ENCODE measurements at places on chromosomes 6 and 20. TPM values are rescaled to one million over a fixed set of nuclear protein-coding genes. Genes with fewer than 3 reads are reported as not detected.

DLL1 gene
- total RNA-seq: 0.23 TPM

DNA sequence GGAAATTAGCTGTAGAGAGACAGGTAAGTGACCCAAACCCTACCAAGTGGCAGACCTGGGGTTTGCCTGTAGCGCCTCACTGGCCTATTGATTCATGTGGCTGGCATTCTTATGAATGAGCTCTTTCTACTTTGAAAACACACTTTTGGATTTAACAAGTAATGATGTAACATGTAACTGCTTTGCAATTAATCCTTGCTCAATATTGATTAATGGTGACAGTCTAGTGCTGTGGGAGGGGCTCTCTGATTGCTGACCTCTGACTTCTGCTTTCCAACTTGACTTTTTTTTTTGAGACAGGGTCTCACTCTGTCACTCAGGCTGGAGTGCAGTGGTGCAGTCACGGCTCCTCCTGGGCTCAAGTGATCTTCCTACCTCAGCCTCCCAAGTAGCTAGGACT lies 82.7 kb downstream of the TIAM2 start:
- no peak for DNase-seq

GRCh38 chr6:73943411-73943810 lies 247.4 kb downstream of the CD109 start:
- DNase-seq: no peak

GRCh38 chr6:167767715-167768107 lies 59.0 kb upstream of the AFDN start:
- no peak for DNase-seq

TSBP1 gene
- total RNA-seq: not detected

DNA sequence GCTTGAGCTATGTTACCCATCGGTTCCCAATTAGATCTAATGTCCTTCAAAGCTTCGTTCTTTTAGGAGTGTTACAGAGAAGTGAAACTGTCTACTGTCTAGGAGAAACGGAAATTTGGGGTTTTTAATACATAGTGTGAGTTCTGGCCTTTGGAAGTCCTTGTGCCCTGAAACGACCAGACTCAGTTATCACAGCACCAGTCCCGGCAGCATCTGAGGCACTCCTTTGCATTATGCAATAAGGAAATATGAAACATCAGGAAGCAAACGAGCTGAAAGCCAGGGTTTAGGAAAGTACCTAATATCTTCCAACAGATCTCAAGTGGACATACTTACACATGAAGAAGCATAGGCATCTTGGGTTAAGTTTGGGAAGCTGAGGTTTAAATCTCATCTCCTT lies 61.8 kb upstream of the ADGRF1 start:
- no peak for DNase-seq

- DNase-seq: no peak
Observed at GRCh38 chr6:46022106-46022948, 6.7 kb upstream of the CLIC5 start.

- DNase-seq: no peak
Observed at GRCh38 chr6:169145496-169145895, 108.2 kb downstream of the THBS2 start.

DNA sequence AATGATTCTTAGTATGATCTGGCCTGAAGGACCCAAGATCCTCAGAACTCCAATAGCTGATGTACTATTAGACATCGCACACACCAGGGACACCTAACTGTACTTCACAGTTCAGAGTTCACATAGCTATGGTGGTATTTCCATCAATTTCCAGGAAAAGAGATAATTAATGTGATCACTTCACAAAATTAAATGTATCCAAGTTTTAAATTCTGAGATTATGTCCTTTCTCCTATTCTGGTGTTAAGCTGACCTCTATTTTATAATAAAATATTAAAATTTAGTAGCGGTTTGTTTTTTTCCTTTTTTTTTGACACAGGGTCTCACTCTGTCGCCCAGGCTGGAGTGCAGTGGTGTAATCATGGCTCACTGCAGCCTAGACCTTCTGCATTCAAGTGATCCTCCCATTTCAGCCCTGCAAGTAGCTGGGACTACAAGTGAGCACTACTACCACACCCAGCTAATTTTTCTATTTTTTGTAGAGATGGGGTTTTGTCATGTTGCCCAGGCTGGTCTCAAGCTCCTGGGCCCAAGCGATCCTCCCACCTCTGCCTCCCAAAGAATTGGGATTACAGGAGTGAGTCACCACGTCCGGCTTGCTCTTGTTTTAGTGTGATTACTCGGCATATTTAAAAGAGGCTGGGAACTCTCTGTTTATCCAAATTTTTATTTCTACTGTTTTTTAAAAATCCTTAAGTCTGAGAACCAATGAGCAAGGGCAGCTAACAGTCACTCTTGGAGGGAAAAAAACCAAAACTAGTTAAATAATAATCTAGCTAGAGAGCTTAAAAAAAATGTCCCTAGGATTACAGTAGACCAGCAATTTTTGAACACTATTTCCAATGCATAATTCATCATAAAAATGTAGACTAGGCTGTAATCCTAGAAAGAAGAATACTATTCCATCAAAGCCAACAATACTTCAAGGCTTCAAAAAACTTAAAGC lies 16.0 kb downstream of the KIF13A start:
- peak; percentile 70 for DNase-seq

GRCh38 chr6:130796313-130796905 lies 30.8 kb upstream of the SMLR1 start:
- peak; percentile 66 for DNase-seq

- DNase-seq: no peak
Observed at GRCh38 chr6:121694389-121694788, 258.9 kb downstream of the GJA1 start.

PLN gene
- not detected for total RNA-seq

- DNase-seq: no peak
Observed at GRCh38 chr20:24960861-24961260, 11.8 kb downstream of the CST7 start.

GRCh38 chr6:124870611-124871459 lies 91.4 kb upstream of the RNF217 start:
- DNase-seq: peak; percentile 52

WFDC10B gene
- not detected for total RNA-seq

GRCh38 chr6:89928604-89929003 lies 34.3 kb downstream of the GJA10 start:
- DNase-seq: peak; percentile 27

IL17A gene
- not detected for total RNA-seq

GRCh38 chr20:23092384-23092756 lies 6.2 kb upstream of the CD93 start:
- no peak for DNase-seq

GRCh38 chr6:107741191-107741680 lies 82.9 kb downstream of the SCML4 start:
- no peak for DNase-seq

TSPO2 gene
- not detected for total RNA-seq

GRCh38 chr6:42354702-42355101 lies 97.0 kb downstream of the TRERF1 start:
- no peak for DNase-seq

GRCh38 chr20:17641993-17642392 lies 40.0 kb downstream of the RRBP1 start:
- DNase-seq: no peak

- peak; percentile 77 for DNase-seq
Observed at GRCh38 chr6:100257793-100258395, 206.8 kb downstream of the SIM1 start.

- no peak for DNase-seq
Observed at GRCh38 chr20:64196847-64197306, 32.6 kb downstream of the MYT1 start.
